ENCODE measurements at places on chromosomes 16 and 17. TPM values are rescaled to one million over a fixed set of nuclear protein-coding genes. Genes with fewer than 3 reads are reported as not detected.

GRCh38 chr16:24844101-24845030 lies 1.4 kb upstream of the SLC5A11 start:
- no peak for DNase-seq

DNA sequence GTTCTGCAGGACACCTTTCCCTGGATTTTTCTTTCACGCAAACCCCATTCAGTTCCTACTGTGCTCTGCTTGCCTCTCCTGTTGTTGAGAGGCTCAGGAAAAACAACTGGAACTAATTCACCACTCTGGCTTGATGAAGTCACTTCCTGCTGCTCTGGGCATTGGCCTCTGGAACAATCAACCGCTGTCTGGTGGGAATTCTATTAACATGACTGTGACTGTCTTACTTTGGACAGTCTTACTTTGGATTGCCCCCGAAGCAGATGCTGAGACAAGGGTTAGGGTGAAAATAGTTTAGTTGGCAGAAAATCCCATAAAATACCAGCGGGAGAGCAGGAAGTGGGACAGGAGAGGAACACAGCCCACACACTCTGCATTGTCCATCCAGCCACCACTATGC lies 90.0 kb upstream of the HSBP1 start:
- no peak for DNase-seq

- DNase-seq, result no peak
These were observed 36.0 kb downstream of the PGS1 start for GRCh38 chr17:78414178-78415162.

- no peak for DNase-seq
These were observed 27.2 kb upstream of the METRNL start for GRCh38 chr17:83052241-83052564.

DNA sequence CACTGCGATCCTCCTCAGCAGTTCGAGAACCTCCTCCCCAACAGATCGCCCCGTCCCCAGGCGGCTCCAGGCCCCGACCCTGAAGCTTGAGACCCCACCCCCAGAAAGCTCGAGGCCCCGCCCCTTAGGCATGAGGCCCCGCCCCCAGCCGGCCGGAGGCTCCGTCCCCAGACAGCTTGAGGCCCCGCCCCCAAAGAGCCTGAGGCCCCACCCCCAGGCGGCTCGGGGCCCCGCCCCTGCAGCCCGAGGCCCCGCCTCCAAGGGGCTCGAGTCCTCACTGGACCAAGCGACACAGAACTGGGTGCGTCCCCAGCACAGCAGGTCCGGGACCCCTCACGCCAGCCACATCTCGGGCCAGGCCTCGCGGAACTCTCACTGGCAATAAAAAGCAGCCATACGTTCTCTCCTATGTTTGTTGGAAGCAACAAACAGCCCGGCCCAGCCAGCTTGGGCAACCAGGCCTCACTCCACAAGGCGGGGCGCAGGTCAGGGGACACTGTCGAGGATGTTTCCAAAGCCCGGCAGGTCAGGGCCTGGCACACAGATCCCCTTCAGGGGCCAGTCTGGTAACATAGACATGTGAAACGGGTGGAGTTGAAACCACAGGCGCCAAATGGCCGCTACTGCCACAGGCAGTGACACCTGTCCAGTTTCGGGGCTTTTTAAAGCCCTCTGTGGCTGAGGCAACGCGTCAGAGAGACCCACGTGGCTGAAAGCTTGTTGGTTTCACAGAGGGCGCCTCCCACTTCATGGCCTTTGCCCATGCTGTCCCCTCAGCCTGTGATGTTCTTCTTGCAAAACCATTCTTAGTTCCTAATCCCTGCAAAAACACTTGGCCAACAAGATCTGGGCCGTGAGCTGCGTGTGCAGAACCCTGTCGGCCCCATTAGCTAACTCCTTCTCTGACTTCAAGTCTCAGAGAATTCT lies 224.2 kb downstream of the PARN start:
- no peak for DNase-seq

GRCh38 chr16:72473631-72474030 lies 301.7 kb upstream of the PMFBP1 start:
- no peak for DNase-seq

Gene TBC1D3C
- not detected for polyA plus RNA-seq

Gene SPHK1
- 4.0 TPM for polyA plus RNA-seq

Gene CCL5
- 44.5 TPM for polyA plus RNA-seq

Gene NHLRC4
- 0.53 TPM for polyA plus RNA-seq

Gene PRSS33
- not detected for polyA plus RNA-seq
